ENCODE measurements at places on chromosomes 11 and 22.

GRCh38 chr11:14018441-14018840 is 55.9 kb downstream of the SPON1 start:
- DNase-seq = no peak

DNA sequence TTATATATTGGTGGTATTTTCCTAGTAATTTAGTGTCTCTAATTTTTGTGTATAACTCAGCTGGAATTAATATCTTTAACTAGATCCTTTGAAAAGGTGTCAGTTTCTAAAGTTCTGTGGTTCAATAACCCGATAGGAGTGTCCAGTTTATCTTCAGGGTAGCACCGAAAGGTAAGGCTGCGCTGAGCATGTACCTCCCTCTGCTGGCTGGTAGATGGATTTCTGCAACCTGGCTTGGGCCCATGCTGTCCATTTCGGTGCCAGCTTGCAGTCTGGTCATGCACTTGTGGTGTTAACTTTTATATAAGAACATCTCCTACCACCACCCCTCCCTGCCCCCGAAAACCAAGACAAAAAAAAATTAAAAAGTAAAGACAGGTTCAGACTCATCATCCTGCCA is 24.7 kb downstream of the EXT2 start:
- DNase-seq = no peak

GRCh38 chr22:33859311-33859710 is 61.0 kb downstream of the LARGE1 start:
- DNase-seq = no peak

GRCh38 chr11:117143390-117143789 is 697 bp upstream of the PAFAH1B2 start:
- no peak for DNase-seq

GRCh38 chr11:77515063-77515462 is 41.2 kb upstream of the PAK1 start:
- no peak for DNase-seq

- no peak for DNase-seq
These were observed at the start of the genes NLRP14 and ZNF214 for GRCh38 chr11:7020183-7020917. Gene NLRP14, plus strand, starts transcription at chr11:7020479. Its CDS starts 18,108 bp downstream, at chr11:7038587. Gene ZNF214, minus strand, starts transcription at chr11:7020346. Its CDS starts 17,511 bp downstream, at chr11:7002835.

- peak; percentile 83 for DNase-seq
These were observed at the start of gene SLC25A45 for GRCh38 chr11:65382033-65382803. Gene SLC25A45, minus strand, starts transcription at chr11:65382646. Its CDS starts 695 bp downstream, at chr11:65381951.

DNA sequence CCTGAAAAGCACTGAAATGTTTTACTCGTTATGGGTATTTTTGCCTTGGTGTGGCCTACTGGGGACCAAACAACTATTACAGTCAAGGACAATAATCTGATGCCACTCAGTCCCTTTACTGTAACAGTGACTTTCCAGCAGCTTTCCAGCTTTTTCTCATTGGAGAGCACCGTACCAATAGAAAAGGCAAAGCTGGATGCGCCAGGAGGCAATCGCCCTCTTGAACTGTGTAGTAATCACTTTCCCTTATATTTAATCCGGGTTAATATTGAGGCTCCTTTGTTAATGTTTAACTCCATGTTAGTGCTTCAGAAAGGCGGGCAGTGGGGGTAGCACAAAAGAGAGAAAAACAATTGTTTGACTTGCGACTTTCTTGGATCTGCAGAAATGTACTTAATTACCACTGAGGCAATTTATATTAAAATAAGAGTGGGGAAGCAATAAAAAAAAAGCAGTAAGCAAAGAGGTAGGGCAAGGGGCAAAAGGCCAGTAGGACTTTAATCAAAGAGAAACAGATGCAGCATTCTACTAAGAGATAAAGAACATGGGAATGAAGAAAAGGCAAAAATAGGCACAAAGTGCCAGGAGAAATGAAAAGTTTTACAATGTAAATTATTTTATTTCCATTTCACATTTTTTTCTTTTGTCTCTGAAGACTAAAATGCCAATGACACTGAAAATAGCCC is 81.6 kb downstream of the LRRC4C start:
- DNase-seq = no peak

DNA sequence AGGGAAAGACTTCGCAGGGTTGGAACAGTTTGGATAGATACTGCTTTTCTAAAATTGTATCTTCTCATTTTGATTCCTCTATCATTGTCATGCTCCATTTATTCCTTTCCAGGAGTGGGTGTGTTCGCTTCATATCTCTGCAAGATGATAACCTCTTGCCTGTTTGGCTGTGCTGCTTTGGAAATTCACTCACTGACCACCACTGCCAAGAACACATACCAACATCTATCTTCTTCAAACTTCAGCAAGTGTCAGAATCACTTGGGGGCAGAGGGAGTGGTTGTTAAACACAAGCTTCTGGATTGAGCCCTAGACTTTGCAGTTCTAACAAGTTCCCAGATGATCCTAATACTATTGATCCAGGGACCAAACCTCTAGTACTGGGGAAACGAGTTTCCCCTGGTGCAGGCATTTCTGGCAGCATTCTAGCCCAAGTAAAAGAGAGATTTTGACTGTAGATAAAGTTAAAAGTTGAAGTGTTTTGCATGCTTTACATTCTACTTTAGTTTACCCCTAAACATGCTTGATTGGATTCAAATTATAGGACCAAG is 11.5 kb upstream of the DKK3 start:
- DNase-seq = no peak

DNA sequence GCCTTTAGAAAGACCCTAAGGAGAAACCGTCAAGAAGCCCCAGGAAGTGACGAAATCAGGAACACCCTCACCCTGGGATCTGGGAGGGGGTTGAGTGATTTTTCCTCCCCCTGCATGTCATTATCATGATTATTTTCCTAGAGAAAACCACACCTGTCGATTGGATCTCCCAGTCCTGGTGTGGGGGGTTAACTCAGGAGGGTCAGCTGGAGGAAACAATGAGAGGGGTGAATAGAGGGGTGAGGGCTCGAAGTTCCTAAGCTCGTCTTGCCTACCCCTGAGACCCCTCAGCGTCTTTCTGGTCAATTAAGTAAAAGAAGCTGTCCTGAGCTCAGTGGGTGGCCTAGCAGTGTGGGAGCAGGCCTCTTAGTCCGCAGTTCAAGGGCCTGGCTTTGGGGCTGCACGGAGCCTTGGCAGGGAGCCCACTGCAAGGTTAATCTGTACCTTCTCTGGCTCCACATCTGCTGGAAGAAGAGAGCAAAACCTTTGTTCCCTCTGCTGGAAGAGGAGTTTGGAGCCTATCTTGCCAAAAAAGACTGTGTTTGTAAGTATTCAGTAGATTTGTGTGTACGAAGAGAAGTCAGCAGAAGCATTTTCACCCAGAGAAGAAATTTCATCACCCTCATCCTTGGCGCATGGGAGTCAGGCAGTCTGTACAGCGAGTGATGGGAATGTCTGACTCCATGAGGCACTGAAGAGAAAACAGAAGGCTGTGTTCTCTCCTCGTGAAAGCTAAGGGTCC is 34.2 kb upstream of the FTH1 start:
- no peak for DNase-seq

GRCh38 chr11:45733176-45733575 is 67.8 kb upstream of the CHST1 start:
- no peak for DNase-seq

DNA sequence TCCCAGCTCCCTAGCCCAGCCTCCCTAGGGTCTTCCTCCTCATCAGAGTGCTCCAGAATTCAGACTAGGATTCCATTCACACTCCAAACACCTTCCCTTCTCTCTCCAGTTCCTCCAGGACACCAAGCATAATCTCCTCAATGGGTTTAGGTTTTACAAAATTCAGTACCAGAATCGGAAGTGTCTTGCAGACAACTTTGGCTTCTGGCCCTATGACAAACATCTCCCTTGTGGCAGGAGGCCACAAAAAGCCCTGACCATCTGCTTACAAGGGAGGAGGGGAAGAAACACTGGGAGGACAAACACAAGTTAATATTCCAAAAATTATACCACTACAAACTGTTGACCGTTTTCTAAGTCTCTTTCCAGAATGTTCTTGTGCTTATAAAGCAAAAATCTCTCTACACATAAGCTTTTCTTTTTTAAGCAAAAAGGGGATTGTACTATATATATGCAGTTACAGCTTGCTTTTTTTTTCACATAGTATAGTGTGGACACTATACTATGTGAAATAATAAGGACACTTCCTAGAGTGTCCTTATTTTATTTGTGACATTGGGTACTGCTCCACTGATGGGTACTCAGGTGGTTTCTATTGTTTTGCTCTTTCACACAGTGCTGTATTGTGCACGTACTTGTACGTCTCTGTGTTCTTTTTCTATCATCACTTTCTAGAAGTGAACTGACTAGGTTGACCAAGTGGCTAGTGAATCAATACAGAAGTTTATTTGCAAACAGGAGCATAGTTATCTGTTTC is 78.7 kb downstream of the BDNF start:
- no peak for DNase-seq

- DNase-seq = no peak
These were observed 23.9 kb downstream of the LRFN4 start for GRCh38 chr11:66880496-66881450.

DNA sequence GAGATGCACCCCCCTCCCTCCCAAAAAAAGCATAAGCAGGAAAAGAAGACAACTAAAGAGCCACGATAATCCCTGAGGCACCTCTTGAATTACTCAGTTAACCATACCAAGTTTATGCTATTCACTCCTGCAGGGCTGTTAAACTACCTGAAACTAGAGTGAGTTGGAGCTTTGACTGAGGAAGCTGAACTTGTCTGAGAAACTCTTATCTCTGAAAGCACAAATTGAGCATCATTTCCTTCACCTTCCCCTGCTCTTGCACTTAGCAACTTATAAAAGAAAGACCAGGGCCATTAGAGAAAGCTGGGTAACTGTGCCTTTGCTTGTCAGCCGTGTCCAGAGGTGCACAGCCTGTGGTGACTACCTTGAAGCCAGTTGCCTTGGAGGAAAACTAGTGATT is 745.6 kb downstream of the NELL1 start:
- DNase-seq = no peak

GRCh38 chr11:86115542-86116385 is 46.9 kb upstream of the PICALM start:
- no peak for DNase-seq

- DNase-seq = no peak
These were observed 686 bp downstream of the USP2 start for GRCh38 chr11:119380827-119381180.

DNA sequence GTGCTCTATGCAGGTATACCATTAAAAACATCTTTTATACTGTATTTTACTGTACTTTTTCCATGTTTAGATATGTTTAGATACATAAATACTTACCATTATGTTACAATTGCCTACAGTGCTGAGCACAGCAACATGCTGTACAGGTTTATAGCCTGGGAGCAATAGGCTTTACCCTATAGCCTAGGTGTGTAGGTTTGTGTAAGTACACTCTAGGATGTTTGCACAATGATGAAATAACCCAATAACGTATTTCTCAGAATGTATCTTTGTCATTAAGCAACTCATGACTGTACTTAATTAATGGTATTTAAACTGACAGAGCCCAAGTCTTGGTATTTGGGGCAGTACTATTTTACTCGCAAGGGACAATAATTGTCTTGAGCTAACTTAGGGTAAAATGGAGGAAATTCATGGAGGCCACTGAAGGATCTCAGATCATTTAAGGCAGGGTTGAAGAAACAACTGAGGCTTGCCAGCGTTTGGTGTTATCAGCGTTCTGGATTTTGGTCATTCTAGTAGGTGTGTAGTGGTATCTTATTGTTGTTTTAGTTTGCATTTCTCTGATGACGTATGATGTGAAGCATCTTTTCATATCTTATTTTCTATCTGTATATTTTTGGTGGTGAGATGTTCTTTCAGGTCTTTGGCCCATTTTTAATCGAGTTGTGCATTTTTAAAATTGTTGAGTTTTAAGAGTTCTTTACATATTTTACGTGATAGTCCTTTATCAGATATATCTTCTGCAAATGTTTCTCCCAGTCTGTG is 42.4 kb downstream of the ADAMTS15 start:
- no peak for DNase-seq

DNA sequence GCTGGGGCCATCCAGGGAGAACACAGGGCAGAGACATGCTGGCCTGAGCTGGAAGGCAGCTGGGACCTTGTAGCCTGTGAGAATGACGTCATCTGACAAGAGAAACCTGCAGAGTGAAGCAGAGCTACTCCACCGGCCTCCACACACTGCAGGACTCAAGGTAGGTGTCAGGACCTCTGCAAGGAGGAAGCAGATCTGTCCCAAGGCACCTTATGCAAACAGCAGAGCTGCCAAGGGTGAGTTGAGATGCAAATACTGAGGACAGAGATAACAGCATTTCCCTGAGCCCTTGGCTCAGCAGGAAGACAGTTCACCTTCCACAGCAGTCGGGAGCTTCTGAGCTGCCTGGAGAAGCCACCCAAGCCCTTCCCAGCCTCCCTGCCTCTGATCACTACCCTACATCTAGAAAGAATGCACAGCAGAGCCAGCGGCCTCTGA is 51.9 kb upstream of the IGSF9B start:
- no peak for DNase-seq

DNA sequence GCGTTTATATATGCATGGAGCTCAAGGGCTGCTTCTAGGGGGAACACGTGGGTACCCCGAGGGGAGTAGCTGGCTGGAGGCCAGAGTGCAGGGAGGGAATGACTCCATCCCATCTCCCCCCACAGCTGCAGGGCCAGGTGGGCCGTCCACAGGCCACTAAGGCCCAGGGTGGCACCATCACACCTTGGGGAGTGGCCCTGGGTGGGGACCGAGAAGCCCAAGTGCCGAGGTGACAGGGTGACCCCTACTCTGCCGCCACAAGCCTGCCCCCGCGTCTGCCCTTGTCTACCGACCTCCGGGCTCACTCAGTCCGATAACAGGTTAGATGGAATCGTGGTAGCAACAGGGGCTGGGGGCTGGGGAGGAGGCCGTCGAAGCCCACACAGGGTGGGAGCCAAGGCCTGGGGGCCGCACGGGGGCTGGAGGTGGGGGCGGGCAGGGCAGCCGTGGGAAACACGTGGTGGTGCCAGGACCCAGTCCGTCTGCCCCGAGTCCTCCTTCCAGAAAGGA is 125.7 kb downstream of the KCNQ1OT1 start:
- no peak for DNase-seq

- DNase-seq = no peak
These were observed 667.5 kb upstream of the CHORDC1 start for GRCh38 chr11:90890347-90890746.

- DNase-seq = no peak
These were observed 58.5 kb upstream of the PARVA start for GRCh38 chr11:12318791-12319438.

DNA sequence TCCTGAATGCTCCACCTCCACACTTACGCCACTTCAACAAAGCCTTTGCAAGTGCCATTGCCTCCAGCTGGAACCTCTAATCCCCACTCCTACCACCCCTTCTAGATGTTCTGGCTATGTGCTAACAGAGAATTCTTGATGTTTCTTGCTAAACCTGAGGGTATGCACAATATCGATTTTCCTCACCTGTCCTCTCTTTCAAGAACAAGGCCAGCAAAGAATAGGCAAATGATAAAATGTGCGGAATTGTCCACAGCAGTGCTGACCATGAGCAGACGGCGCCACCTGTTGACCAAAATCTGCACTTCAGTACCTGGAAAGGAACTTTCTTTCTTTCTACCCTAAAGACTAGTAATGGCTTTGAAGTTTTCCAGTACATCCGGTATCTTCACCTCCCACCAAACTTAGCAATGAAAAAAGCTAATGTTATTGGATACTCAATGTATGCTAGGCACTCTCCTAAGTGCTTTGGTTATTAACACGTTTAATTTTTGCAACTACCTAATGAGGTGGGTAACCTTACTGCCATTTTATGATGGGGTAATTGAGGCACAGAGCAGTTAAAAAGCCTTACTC is 3.4 kb downstream of the TIMM10 start:
- peak; percentile 61 for DNase-seq

GRCh38 chr11:15806217-15806616 is 550.1 kb downstream of the SOX6 start:
- no peak for DNase-seq

- no peak for DNase-seq
These were observed 14.1 kb downstream of the ANKK1 start for GRCh38 chr11:113401718-113402117.

GRCh38 chr11:70448983-70449567 is 50.7 kb downstream of the CTTN start:
- no peak for DNase-seq
